ENCODE measurements at places on chromosomes 2 and 18. TPM values are rescaled to one million over a fixed set of nuclear protein-coding genes. Genes with fewer than 3 reads are reported as not detected.
A peak's percentile ranks its signal among the peaks of the same experiment; 100 is the strongest.

GRCh38 chr2:68745006-68745405, 10.4 kb downstream of the ARHGAP25 start:
- H3K27ac ChIP-seq = no peak overlapping the region
- no peaks in the 10 kb centered on the region for H3K27me3 ChIP-seq
- no peaks in the 10 kb centered on the region for H3K4me1 ChIP-seq
- H3K36me3 ChIP-seq = no peaks in the 10 kb centered on the region

GRCh38 chr18:58231930-58232329, 187.9 kb downstream of the NEDD4L start:
- no peaks in the 10 kb centered on the region for H3K27me3 ChIP-seq
- H3K36me3 ChIP-seq = no peaks in the 10 kb centered on the region
- DNase-seq = no peak
- H3K27ac ChIP-seq = peak overlapping the region; percentile 45
- H3K4me3 ChIP-seq = no peak overlapping the region

Gene PLB1
- 4.5 TPM for total RNA-seq

Gene UGT1A8
- total RNA-seq = not detected

Data from liver (tissue), 10 donors.